ENCODE measurements at places on chromosomes 5 and 9.

DNA sequence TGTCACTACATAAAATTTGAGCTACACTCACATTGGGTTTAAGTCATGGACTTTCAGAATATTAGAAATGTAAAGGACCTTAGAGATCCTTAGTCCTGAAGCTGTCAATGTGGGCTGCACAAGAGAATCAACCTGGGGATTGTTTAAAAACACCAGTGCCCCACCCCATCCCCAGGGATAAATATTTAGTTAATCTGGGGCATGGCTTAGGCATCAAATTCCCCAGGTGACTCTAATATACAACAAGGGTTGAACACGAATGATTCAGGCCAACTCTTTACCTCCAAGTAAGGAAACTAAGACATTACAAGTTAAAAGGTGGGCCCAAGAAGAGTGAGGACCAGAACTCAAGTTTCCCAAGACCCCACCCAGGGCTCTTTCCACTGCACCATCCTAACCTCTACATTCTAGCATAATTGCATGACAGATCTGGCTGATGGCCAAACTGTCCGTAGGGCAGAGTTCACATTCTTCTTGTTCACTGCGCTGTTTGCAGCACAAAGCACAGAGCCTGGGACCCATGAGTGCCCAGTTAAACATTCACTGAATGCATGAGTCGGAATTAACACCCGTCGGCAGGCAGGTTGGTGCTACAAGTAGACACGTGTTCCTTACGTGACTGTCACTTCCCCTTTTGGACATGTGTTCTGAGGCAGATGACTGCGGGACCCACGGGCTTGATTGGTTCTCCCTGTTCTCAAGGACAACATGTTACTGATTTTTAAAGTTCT is 25.2 kb downstream of the CYFIP2 start:
- no peak for DNase-seq

DNA sequence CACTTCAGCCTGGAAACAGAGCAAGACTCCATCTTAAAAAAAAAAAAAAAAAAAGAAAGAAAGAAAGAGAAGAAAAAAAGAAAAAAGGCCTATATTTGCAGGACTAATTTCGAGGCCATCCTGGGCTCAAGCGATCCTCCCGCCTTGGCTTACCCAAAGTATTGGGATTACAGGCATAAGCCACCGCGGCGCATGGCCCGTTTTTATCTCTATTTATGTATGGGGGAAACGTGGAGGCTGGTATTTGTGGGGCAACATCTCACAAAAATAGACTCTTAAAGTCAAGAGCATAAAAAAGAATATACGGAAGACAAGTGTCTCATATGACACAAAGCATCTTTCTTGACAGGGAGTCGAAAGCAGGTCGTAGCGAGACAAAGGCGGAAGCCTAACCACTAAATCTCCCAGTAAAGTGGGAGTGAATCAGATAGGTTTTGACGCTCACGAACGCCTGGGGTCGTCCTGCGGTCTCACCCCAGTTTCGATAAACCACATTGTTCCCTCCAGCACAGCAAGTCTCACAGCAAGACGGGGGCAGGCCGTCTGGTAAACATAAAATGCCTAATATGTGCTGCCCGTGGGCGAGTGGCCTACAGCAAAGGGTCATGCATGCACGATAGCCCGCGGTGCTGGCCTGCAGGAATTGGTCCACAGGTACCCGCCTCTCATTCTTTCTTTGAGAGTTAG is 1.8 kb upstream of the TRIM41 start:
- DNase-seq = no peak

- DNase-seq = no peak
Observed at GRCh38 chr9:125760537-125760936, 13.4 kb downstream of the PBX3 start.

DNA sequence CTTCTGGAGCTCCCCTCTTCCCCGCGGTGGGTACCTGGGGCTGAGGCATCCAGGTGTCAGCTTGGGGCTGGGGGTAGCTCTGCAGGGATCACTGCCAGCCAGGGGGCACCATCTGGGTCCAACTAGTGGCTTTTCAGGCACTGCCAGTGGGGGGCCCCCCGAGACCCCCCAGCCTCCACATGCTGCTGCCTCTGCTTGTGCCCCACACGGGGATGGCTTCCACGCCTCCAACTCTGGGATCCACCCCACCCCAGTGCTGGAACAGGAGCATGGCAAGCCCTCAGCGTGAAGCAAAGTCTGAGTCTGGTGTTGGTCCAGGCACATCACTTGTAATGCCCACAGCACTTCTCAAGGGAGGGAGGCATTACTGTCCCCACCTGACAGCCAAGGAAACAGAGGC is 260.5 kb upstream of the MVB12B start:
- no peak for DNase-seq

DNA sequence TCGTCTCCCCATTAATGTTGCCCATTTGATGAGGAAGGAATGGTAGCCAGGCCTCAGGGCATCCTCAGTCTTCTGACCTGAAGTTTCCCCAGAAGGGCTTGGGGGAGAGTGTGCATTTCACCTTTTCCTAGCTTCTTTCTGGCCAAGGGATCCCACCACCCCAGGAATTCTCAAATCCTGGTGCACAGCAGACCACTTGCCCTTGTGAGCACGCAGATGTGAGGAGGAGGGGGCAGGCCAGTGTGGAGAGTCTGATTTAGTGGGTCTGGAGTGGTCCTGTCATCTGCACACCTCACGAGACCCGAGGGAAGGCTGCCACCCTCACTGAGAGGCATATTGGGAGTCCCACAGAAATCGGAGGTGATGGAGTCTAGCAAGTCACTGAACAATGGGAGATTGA is 64.3 kb downstream of the CXXC5 start:
- DNase-seq = no peak

GRCh38 chr5:13660072-13660471 is 284.4 kb downstream of the DNAH5 start:
- no peak for DNase-seq

GRCh38 chr5:66516550-66516949 is 79.6 kb upstream of the MAST4 start:
- DNase-seq = no peak

DNA sequence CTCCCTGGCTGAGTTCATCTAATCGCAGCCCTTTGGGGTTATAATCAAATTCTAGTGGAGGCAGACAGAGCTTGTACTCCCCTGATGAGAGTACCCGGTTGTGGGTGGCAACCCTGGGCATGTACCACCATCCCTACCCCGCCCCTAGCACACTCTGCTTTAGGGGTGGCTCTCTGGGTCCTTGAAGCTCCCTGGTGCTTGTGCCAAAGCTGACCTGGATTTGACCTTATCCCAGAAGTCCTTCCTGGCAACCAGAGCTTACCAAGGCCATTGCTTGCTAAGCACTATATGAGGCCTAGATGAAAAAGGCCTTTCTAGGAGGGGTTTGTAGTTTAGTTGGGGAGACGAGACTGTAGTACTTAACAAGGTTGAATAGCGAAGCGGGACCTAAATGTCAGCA is 72.2 kb downstream of the RGS3 start:
- no peak for DNase-seq

GRCh38 chr5:168892618-168893186 is 313.5 kb upstream of the PANK3 start:
- no peak for DNase-seq

DNA sequence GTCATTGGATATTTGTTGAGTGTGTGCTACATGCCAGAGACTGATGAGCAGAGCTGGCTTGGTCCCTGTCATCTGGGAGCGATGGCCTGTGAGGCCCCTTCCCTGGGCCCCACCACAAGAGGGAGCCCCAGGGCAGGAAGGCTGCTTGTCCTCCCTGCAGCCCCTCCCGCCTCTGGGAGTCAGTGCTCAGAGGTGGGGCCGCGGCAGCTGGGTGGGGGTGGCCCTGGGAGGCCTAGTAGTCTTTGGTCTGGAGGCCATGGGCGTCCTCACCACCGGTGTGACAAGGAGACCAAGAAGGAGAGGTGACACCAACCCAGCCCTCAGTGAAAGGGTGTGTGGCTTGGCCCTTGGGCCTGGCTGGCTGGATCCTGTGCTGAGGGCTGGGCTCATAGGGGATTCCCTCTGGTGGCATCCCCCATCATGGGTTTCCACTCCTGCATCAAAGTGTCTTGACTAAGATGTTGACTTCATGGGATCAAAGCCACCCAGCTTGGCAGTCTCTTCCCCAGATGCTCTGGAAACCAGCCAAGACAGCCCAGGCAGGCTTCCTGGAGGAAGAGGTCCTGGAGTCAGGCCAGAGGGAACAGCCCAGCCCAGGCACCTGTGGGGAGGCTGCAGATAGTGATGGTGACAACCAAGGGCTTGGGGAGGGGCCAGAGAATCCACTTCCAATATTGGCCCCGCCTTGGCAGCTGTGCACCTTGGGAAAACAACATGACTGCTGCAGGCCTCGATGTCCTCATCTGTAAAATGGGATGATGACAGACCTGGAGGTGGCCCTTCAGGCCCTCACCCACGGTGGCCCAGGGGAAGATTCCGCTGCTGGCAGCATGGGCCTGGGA is 166.7 kb downstream of the GAPVD1 start:
- no peak for DNase-seq

DNA sequence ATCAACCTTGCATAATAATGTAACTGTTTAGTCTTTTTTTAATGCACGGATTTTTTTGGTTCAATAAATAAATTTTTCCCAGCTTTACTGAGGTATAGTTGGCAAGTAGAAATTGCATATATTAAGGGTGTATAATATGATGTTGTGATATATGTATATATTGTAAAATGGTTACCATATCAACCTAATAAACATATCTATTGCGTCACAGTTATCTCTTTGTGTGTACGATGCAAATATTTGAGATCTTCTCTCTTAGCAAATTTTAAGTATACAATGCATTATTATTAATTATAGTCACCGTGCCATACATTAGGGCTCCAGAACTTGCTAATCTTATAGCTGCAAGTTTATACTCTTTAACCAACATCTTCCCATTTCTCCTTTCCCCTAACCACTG is 57.2 kb upstream of the TMEM161B start:
- no peak for DNase-seq

- DNase-seq = no peak
Observed at GRCh38 chr9:470552-471194, 256.0 kb downstream of the DOCK8 start.

GRCh38 chr5:140213370-140213983 is 38.5 kb downstream of the CYSTM1 start:
- no peak for DNase-seq

DNA sequence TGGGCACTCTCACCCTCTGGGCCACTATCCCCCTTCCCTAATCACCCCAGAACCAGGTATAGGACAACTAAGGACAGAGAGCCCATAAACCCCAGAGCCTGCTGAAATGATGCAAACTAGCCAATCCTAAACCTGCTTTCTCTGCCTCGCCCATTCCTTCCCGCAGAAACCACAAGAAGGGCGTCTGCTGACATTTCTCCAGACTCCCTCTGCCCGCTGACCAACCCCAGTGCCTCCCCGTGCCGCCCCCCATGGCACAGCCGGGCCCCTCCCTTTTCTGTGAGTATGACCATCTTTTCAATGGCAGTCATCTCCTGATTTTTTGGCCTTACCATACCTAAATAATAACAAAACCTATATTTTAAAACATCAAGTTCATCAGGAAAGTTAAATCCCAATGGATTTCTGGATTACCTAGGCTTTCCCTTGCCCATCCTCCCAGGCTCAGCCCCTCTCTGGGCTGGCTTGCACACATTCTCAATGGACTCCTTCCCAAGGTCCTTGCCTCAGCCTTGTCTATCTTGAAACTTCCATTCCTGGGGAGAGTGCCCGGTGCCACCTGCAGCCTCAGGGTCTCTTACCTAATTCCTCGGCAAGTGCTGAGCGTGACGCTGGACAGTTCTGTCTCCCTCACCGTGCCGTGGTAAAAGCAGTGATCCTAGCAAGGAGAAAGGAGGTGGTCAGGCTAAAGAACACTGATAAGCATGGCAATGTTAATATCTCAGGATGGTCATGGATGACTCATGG is 45.2 kb downstream of the ADAM19 start:
- no peak for DNase-seq

DNA sequence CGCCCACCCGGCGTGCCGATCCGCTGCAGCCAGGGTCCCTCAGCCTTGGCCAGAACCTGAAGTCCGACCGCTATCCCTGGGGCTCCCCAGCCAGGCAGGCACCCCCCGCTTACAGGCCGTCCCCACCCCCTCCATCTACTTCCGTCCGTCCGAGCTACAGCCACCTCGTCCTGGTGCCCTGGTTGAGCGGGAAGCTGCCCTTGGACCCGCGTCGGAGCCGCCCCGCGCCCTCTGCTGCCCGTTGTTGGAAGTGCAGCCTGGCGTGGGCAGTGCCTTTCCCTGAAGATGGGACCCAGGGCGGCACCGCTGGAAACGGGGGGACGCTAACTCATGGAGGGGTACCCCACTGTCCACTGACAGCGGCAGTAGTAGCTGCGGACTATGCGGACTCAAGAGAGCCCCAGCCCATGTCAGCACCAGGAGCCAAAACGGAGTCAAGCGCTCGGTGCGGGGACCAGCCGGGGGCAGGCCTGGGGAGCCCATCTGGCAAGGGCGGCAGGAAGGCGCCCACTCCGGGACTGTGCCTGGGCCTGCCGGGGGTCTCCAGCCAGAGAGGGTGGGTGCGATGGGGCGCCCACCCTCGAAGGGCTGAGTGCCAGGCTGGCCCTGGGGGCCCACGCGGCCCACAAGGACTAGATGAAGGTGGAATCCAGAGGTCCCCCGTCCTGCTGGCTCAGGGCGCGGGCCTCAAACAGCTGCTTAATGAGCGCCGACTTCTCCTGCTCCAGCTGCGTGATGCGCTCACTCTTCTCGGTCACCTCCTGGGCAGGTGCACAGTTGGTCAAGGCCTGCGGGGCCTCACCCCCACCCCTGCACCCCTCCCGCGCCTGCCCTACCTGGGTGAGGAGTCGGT is 6.1 kb downstream of the SAPCD2 start:
- DNase-seq = peak; percentile 87

DNA sequence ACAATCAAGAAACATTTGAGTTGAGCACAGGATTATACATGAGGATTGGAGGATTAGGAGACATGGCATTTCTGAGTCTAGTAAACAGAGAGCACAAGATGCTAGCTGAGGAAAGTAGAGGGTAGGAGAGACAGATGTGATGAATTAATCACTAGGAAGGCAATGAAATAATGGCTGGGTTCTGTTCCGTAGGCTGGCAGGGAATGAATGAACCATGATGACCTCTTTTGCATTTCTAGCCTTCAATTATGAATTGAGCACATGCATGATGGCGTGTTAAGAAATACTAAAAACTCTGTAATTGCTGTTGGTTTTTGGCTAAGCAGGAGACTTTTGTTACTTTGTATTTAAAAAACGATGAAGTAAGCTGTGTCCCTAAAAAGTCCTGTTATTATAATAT is 420.0 kb upstream of the TLE4 start:
- DNase-seq = no peak

- DNase-seq = peak; percentile 30
Observed at GRCh38 chr9:137083394-137084004, 3.3 kb upstream of the MAN1B1 start.

GRCh38 chr5:81212211-81212751 is 20.8 kb upstream of the CKMT2 start:
- DNase-seq = no peak

GRCh38 chr9:125754096-125754495 is 6.9 kb downstream of the PBX3 start:
- DNase-seq = no peak

- no peak for DNase-seq
Observed at GRCh38 chr9:121156263-121156731, 45.4 kb downstream of the RAB14 start.

Data from inflammatory macrophage treated with lipopolysaccharide for 1 hour (primary cell).